ENCODE measurements at places on chromosomes 16 and 17.
A peak's percentile ranks its signal among the peaks of the same experiment; 100 is the strongest.

- DNase-seq = no peak
Measured at GRCh38 chr16:67548265-67549126, 13.8 kb upstream of the CTCF start.

- DNase-seq = no peak
Measured at GRCh38 chr16:66849021-66849420, 4.8 kb downstream of the CA7 start.

DNA sequence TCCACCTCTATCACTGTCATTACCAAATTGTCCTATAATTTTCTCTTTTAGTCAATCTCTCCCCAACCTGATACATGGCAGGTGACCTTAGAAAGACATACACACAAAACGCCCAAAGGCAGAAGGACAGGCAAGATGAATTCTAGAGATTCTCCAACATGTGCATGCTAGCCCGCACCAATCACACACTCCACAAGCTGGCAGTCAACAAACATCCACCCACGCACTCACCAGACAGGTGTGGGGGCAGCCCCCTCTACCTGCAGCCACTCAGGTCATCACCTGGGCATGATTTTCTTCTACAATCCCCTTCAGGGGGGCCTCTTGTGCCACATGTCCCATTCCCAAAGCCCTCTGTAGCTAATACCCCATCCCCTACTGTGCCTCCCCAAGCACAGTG is 9.5 kb downstream of the MPP2 start:
- DNase-seq = no peak

GRCh38 chr17:18860161-18860972 is 2.4 kb downstream of the PRPSAP2 start:
- DNase-seq = no peak

DNA sequence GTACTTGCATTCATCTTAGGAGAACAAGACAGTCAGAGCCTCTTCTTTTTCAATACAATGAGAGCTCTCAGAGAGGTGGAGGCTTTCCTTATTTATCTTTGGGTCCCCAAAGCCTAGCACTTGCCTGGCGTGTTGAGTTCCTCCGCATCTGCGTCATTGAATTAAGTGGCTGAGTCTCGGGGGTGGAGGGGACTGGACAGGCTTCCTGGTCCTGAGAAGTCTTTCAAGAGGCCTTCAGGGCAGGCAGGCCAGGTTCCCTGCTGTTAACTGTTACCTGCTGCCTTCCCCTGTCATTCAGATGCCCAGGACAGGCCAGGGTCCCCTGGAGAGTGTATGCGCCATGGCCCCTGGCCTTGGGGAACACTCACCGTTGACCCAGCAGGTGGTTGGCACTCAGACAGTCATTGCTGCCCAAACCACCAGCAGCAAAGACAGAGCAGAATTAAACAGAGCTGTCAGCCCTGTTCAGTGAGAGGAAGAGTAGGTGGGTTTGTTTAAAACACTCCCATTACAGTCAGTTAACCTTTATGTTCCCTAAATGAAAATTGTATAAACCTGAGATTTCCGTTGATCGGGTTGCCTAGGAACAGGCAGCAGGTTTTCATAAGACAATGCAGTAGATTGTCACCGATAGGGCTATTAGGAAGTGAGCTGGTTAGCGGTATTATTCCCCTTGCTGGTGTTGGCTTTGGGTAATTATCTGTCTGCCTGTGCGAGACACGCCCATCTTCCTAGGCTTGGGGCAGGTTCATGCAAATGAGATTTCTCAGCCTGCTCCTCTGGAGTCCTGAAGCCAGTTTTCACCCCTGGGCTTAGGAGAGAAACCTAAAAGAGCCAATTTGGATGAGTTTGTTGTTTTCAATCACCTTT is 132.7 kb downstream of the CCDC182 start:
- DNase-seq = no peak

DNA sequence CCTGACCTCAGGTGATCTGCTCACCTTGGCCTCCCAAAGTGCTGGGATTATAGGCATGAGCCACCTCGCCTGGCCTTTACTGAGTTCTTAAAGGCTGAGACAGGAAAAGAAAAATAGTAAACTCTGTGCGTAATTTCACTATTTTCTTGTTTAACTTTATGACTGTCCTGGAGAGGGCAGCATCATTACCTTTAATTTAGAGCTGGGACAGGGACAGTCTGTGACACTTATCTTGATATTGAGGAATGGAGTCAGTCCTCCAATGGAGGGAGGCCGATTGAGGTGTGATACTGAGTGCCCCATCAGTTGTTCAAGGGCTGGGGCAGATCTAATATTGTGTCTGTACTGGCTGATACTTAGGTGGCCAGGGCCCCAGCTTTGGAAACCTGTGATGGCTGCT is 21.5 kb upstream of the SPN start:
- no peak for DNase-seq

GRCh38 chr16:72013888-72014581 is 5.5 kb downstream of the DHODH start:
- peak; percentile 10 for DNase-seq

DNA sequence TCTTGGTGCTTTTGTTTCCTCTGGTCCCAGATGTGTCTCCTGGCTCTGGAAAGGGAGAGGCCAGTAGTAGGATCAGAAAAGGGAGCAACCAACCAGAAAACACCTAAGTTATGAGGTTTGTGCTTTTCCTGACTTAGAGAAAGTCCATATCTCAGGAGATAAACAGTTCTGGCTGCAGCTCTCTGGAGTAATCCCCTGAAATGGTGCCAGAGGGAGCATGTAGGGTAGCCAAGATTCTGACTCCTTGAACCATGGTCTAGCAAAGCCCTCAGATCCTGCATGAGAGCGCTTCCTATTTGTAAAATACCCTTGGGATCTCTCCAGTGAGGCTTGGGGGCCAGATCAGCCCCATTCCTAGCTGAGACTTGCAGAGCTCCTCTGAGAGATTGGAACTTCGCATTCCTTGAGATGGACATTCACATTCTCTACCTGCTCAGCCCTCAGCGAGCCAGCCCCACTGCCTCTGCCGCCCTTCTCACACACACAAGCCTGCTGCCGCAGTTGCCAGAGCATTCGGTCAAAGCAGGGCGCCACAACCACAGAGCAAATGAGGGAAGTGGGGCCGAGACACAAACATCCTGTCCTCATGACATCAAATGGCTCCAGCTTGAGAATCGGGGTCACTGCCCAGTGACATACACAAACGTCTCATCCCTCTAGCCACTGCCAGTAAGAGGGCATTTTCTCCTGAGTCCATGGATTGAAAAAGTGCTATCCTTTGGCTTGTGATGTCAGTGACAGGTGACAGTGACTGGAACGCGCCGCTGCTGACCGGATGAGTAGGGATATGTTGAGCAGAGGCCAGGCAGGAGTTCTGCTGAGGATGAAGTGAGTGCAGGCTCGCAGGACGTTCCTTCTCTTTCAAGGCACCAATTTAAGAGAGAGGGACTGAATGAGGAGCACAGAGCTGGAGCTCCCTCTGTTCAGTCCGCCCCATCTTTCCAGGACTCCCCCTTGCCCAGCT is 5.0 kb downstream of the ABHD15 start:
- DNase-seq = no peak

DNA sequence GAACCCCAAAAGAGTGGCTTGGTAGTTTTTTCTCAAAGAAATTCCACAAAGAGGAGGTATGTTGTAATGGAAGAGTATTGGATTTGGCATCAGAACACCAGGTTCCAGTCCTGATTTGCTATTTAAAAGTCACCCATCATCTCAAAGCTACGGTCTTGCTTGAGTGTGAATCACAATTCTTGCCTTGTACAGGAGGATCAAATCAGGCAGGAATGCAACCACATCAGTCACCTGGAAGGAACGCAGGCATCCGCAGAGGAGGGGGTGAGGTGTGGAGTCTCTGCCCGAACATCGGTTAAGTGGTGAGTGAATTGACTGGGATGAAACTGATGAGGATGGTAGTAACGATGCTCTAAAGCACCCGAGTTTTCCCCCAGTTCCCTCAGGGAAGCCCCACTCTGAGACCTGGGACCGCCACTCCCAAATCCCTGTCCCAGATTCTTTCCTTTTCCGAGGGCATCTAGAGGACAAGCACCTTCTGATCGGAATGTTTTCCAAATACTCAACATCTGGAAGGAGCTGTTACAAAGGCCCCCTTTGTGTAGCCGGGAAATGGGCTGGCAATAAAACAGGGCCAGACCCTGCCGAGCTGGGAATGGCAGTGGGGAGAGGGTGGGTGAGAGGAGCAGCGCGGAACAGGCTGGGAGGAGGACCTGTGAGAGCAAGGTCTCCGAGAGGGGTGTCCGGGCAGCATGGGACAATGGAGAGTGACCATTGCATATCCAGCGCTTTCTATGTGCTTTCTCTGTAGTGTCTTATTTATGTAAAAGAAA is 469.6 kb downstream of the SLC39A11 start:
- DNase-seq = no peak

DNA sequence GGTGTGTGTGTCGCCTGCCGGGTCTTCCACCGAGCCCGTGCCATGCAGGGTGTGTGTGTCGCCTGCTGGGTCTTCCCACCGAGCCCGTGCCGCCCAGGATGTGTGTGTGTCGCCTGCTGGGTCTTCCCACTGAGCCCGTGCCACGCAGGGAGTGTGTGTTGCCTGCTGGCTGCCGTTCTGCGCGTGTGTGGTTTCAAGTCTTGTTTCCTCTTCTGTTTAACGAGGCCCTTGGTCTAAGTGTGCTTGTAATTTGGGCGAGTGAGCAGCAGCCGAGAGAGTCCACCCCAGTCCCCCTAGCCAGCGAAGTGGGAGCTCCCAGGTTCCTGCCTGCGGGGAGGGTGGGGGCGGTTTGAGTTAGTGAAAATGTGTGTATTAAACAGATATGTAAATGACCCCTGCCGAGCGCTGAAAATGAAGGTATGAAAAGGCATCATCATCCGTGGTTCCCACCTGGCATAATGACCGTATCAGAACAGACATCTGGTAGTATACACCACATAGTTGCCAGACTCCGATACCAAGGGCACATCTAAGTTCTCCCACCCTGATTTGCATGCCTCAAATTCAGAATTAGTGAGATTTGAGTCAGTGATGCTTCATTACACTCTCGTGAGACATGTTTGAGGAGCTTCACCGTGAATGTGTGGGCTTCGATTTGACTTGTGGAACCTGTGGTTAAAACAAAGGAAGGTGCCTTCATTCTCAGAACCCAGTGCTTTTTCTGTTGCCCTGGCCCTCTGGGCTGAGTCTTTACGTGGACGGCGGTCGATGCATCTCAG is 114.5 kb upstream of the CHMP6 start:
- DNase-seq = peak; percentile 89

GRCh38 chr16:54268766-54269165 is 17.8 kb downstream of the IRX3 start:
- no peak for DNase-seq

DNA sequence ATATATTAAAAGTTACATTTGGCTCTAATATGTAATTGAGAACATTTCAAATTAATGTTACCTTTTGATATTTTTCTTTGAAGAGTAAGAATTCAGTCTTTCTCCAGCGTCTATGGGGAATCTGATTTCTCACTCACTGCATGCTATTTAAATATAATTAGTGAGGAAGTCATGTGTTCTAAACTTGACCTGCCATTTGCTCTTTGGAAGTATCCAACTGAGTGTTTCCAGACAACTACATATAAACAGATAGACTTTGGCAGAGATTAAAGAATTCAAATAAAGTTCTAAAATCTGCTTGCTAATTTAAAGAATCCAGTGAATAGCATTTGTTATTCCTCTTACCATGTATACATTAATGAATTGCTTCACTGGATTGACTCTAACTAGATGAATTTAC is 23.5 kb downstream of the OMG start:
- no peak for DNase-seq

- no peak for DNase-seq
Measured at GRCh38 chr16:86033016-86033474, 134.1 kb downstream of the IRF8 start.

DNA sequence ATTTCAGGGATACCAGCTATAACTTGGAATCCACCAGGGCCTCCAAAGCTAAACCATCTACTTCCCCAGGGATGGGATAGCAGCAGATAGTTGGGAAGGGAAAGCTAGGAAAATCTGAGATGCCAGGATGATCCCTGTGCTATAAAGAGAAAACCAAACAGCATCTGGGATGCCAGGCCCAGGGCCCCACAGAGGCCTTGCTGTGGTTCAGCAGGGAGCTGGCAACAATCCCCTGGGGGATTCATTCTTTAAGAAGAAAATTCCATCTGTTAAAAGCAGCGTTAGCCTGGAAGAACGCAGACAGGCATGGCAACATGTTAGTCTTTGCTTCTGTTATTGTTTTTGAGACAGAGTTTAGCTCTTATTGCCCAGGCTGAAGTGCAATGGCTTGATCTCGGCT is 16.6 kb downstream of the MYO18A start:
- DNase-seq = no peak

GRCh38 chr17:66405836-66406677 is 103.6 kb downstream of the PRKCA start:
- DNase-seq = no peak

DNA sequence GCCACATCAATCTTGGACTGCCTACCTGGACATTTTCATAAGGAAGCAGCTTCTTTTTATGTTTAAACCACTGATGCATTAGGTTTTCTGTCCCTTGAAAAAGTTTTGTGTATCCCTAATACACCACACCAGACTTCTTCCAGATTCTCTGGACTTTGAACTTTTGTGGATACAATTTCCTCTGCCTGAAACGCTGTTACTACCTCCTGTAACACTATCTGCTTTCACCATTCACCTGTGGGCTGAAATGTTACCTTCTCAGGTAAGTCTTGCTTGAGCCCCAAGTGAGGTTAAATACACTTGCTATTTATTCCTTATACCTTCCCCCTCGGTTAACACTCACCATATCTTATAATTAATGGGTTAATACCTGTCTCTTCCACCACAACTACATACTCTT is 2.7 kb downstream of the ZZEF1 start:
- no peak for DNase-seq

DNA sequence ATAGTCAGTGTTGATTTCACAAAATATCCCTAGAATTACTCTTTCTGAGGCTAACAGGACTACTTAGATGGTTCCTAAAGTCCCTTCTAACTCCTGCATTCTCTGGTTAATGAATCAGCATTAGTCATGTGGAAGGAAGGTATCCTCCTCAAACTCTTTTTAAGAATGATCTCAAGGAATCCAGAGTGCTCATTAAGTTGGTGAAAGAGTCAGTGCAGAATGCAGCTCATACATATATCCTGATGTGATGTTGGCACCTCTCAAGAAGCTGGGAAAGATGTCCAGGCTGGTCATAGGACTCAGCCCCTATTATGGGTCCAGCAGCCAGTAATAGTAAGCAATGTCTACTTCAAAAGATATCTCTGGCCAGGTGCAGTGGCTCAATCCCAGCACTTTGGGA is 65.5 kb downstream of the PIGL start:
- DNase-seq = no peak

- no peak for DNase-seq
Measured at GRCh38 chr17:76529224-76530094, 8.1 kb downstream of the CYGB start.

- DNase-seq = no peak
Measured at GRCh38 chr17:21243516-21244303, 9.5 kb downstream of the NATD1 start.

GRCh38 chr17:80119839-80120238 is 18.5 kb downstream of the GAA start:
- no peak for DNase-seq

GRCh38 chr16:57194512-57194911 is 8.4 kb downstream of the RSPRY1 start:
- DNase-seq = no peak

- DNase-seq = no peak
Measured at GRCh38 chr16:3025032-3026002, 1.5 kb downstream of the THOC6 start.

Data from stimulated activated CD4-positive, alpha-beta T cell treated with anti-CD3 and anti-CD28 coated beads, Interleukin-15, amount 100 ng/mL, for 24 hours (primary cell).